CD4-positive, alpha-beta T cell treated with Interleukin-4 for 1 hour (primary cell): ENCODE measurements at places on chromosomes 7 and 10.
A peak's percentile ranks its signal among the peaks of the same experiment; 100 is the strongest.

GRCh38 chr7:105742787-105743186, 133.6 kb downstream of the ATXN7L1 start:
- DNase-seq = no peak

DNA sequence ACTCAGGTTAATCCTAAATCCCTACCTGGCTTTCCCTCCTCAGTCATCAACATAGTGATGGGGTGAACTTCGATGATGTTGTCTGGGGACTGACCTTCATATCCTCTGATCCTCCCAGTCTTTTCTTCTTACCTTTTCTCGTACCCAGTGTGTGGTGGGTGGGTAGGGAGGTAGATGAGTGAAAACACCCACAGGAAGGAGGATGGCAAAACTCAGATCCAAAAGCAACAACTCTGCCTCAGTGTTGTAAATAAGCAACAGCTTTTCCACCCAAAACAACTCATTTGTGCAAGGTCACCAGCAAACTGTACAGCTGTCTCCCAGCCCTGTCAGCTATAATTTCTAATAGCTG, 38.6 kb downstream of the VOPP1 start:
- DNase-seq = no peak

DNA sequence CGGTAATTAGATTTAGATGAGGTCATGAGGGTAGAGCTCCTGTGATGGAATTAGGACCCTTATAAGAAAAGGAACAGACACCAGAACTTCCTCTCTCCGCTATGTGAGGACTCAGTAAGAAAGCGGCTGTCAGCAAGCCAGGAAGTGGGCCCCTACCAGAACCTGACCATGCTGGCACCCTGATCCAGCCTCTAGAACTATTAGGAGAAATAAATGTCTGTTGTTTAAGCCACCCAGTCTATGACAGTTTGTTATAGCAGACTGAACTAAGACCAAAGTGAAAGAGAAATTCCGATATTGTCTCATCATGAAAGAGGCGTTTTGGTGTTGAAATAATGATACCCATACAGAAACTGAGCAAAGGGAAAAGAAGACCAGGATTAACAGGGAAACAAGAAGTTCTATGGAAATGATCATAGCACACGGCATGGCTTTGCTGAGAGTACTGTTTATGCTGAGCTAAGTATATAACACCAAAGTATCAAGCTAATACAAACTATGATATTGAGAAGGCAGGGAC, 9.2 kb downstream of the CLEC2L start:
- DNase-seq = no peak

DNA sequence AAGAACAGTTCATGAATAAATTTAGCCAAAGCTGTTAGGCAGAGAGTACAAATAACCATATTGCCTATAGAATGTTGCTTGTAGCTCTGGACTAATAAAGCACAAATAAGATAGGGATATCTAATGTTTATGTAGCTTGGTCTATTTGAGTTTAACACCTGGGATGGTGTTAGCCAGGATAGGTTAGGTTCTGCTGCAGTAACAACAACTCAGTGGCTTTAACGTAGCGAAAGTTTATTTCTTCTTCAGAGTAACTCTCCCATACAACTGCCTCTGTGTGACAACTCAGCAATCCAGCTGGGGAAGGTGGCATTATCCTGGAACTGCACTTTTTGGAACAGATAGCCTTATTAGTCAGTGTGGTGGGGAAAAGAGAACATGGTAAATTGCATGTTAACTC, 52.2 kb upstream of the STEAP4 start:
- DNase-seq = no peak

GRCh38 chr7:51154201-51154600, 162.4 kb downstream of the COBL start:
- no peak for DNase-seq

DNA sequence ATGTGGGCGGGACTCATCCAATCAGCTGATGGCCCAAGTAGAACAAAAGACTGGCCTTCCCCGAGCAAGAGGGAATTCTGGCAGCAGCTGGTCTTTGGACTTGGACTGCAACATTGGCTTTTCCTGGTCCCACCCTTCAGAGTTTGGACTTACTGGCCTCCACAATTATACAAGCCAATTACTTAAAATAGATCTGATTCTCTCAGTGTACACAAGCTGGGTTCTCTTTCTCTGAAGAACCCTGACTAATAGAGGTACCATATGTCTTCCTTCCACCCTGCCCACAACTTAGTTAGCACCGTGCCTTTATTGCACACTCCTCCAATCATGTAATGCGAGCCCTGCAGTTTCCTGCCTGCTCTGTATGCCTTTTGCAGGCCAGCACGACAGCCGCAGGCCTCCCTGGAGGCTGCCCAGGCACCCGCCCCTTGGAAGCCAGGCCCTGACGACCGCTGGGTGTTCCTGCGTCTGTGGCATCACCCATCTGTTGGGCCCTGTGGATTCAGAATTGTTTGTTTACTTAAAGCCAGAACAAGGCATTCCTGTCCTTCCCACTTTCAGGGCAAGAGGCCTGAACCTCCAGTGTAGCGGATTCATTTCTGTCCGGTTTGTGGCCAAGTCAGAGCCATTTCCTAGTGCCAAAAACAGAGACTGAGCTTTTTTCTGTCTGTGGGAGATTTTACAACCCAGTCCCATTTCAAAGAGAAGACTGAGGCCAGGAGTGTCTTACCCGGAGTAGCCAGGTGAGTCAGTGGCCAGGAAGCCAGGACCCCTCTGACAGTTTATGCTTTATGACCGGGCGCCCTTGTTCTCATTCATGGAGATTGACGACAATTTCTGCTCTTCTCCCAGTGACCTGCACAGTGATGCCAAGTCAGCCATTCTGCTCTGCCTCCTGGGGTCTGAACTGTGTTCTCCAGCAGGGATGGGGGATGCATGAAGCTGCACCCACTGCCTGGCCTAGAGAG, 968 bp upstream of the INMT start:
- no peak for DNase-seq

DNA sequence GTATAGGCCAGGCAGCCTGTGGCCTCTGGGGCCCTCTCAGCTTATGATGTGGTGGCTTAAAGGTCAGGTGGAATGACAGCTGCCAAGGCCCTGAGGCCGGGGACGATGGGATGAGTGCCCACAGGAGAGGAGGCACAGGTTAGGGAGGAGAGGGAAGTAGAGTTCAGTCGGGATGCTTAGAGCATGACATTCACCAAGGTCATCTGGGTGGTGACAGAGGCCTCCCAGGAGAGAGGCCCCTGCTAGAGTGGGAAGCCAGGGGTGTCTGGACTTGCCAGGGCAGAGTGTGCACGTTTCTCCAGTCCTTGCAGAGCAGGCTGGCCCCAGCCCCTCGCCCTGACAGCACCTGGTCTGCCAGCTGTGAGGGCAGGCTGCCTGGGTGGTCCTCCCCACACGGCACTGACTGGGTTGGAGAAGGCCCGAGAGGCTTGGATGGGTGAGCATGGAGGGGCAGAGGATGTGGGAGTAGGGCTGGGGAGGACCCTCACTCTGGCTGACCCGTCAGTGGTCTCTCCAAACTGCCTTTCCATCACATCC, 1.5 kb downstream of the CALHM1 start:
- no peak for DNase-seq

DNA sequence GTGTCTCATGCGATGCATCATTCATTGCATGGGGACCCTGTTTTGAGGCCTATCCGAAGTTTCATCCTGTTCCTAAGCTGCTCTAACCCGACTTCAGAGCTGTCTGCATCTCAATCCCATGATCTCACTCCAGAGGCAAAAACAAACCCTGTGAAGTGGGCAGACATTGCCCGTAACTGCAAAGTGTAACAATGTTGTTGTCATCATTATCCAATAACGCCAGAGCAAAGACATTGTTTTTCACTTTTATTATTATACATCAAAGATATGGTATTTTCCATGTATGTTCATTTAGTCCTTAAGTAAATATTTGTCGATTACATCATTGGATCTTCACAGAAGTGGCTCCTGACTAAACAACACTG, 246.7 kb downstream of the KLF6 start:
- DNase-seq = no peak

DNA sequence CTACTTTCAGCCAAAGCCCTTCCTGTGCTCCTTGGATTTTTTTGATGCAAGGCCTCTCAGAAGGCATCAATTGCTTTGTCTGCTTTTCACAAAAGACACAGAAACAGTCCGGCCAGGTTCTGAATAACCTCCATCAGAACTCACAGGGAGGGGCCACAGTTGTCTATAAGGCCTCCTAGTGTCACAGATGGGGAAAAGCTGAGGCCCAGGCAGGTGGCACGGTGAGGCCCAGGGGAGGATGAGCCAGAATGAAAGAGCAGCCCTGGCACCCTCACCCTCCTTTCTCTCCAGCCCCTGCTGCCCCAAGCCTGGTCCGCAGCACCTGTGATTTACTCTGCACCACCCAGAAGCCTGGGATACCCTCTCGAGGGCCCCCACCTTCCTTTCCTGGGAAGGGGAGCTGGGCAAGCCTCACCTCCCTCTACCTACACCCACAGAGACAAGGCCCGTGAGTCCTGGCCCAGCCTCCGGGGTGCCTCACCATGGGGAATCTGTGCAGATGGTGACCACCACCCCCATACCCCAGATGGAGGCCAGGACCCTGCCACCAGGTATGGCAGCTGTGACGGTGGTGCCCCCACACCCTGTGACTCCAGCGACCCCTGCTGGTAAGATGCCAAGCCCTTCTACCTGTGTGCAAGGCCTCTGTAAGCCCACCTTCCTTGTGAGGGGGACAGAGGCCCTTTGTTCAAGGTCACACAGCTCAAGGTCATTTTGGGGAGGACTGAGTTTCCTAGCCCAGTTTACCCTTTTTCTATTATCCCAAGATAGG, 26.2 kb upstream of the ZNF467 start:
- DNase-seq = peak; percentile 57

- DNase-seq = no peak
These were observed 9.4 kb downstream of the ACSL5 start for GRCh38 chr10:112383325-112383724.

DNA sequence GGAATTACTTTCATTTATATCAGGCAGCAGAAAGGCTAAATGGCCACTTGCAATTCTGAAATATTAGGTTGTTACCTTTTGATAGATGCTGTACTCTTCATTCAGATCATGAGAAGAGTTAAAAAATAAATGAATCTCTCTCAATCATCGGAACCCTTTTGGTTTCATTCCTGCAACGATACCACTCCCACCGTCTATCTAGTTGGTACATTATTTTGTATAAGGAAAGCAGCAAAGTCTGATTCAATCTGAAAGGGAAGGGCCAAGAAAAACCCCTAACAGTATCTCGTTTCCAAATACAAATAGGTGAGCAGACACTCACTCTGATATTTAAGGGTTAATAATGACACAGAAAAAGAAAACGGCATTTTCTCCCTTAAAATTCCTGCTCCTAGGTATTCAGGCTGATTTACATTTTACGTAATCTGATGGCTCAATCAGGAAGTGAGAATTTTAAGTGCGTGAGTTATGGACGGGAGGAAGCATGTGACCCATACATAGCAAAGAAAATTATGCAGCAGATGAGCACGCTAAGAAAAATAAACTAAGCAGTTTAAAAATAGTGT, 209.4 kb upstream of the KLF14 start:
- peak; percentile 83 for DNase-seq

DNA sequence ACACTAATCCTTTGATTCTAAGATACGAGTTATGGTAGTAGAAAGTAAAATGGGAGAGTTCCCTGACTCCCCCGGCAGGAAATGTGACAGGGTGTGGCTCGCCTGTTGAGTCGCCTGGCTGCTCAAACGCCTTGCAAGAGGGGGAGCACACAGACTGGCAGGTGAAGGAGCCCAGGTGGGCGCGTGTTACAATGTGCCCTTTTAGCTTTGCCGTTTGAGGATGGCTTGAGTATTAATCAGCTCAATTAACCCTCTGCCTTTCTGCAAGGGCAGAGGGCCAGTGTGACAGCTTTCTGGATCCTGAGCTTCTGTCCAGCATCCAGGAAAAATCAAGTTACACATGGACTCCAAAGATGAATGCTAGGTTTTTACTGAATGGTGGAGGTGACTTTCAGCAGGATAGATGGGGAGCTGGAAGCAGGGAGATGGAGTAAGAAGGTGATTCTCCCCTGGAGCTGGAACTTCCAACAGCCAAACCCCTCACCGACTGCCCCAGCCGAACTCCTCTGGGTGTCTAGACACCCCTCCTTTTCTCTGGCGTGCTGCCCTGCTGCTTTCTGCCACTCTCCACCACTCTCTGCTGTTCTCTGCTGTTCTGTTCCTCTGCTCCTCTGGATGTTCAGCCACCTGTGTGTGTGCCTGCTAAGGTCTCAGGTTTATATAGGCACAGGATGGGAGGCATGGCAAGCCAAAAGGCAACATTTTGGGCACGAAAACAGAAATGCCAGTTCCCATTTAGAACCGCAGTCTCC, 548.8 kb upstream of the KCND2 start:
- DNase-seq = no peak

DNA sequence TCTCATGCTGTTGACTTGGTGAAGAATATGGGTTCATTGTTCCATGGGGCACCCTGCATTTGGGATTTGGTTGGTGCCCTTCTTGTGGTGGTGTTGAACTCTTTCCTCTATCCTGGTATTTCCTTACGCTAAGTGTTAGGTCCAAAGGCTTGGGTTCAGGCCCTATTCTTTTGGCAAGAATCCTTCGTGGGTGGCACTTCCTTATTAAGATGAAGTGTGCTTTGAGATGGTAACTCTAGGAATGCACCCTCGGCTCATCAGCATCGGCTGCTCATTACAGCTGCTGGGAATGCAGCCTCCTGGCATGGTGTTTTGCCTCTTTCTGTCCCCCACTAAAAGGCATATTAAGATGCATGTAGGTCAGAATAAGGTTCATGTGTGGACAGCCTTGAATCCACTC, 380.7 kb downstream of the RPS24 start:
- no peak for DNase-seq

GRCh38 chr7:129748356-129749109, 137.0 kb downstream of the NRF1 start:
- no peak for DNase-seq

GRCh38 chr7:55545496-55545895, 26.8 kb downstream of the VOPP1 start:
- no peak for DNase-seq

- no peak for DNase-seq
These were observed at the start of gene VWA2 for GRCh38 chr10:114239117-114239993. Gene VWA2 (plus strand): TSS chr10:114239254. CDS start chr10:114248714, 9,460 bp downstream.

DNA sequence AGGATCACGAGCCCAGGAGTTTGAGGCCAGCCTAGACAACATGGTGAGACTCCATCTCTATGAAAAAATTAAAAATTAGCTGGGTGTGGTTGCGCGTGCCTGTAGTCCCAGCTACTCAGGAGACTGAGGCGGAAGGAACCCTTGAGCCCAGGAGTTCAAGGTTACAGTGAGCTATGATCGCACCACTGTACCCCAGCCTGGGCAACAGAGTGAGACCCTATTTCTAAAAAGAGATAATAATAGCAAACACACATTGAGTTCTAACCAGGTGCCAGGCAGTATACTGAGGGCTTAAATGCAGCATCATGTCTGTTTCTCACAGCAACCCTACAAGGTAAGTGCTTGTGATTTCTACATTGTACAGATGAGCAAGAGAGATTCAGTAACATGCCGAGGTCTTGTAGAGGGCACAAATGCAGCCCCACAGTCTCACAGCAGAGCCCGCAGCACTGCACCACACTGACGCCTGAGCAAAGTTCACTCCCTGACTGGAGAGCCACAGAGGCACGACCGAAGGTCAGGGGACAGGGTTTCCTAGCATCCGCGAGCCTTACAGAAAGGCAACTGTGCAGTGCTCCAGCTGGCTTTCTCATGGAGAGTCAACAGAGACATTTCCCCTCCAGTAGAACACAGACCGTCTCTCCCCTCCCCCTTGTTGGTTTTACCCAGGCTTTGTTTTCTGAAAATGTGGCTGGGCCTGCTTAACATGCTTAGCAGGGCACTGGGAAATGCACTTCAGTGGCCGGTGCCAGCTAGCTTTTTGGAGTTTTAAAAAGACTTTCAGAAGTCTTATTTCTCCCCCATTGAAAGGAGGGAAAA, 36.5 kb downstream of the PDSS1 start:
- no peak for DNase-seq
